Erythroblast (primary cell): ENCODE measurements at places on chromosomes 3 and 15.

DNA sequence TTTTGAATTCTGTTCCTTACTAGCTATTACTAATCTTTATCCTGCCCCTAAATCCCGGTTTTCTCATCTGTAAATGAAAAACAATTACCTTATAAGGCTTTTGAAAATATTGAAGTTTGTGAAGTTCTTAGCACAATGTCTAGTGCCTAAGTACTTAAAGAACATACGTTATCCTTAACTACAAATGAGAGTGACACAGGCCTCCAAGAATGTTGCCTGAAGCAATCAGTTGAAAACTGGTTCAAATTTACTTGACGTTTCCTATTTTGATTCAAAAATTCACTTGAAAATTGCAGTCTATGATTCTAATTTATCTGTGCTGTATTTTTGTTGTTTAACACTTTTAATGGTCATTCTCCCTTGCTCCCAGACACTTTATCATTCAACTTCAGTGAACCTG lies 3.2 kb downstream of the SENP7 start:
- no peak for DNase-seq

GRCh38 chr15:63615935-63616334 lies 18.7 kb downstream of the FBXL22 start:
- DNase-seq, result no peak

- DNase-seq, result no peak
Measured at GRCh38 chr3:160001850-160002623, 13.4 kb downstream of the IL12A start.

DNA sequence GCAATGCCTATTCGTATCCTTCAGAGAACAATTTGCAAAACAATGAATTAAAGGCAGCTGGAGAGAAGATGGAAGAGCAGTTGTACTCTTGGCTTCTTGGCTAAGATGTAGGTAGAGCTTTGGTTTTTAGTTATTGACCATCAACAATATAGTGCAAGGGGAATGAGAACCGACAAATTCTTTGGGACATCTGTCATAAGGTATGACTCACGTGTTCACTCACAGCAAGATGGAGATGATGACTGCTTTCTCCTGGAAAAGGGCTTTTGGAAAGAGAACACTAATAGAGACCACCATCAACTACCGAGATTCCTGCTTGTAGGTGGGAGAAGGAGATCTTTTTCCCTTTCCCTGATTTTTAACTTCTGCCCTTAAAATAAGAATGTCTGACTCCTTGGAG lies 234.9 kb downstream of the NTRK3 start:
- DNase-seq, result no peak

DNA sequence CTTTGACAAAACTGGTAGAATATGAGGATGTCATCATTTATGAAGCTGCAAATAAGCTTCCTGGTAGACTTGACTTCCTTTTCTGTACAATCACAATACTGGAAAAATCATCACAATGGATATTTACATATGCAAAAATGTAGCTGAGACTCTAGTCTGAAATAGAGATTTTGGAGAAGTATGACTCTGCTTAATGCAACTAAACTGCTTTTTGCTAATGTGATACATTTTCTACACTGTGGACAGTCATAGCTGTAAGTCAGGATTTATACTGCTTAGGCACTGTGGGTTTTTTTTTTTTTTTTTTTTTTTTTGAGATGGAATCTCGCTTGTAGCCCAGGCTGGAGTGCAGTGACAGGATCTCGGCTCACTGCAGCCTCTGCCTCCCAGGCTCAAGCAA lies 34.5 kb upstream of the ST3GAL6 start:
- DNase-seq, result no peak

DNA sequence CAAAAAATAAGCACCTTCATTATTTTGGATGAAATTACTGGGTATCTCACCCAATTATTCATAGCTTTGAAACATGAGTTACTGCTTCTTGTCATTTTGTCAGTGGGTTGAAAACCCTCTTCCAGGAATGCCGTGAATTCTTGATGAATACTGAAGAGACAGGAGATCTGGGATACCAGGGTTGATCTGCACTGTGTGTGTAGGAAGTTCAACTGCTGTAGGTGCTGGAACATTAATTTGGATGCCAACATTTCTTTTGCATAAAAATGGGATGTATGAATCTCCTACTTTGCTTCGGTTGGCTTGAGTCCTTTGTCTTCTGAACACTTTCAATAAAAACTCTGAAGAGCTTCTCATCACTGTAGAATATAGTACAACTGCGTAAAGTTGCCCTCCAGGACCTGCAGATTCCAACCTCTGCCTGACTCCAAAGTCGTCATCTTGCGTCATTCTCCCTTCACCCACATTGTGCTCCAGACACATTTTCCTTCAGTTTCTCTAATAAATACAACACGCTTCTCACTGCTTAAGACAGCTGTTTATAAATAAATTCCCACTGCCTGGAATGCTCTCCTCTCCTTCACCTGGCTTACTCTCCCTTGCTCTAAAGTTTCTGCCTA lies 312.7 kb upstream of the TGFBR2 start:
- no peak for DNase-seq

DNA sequence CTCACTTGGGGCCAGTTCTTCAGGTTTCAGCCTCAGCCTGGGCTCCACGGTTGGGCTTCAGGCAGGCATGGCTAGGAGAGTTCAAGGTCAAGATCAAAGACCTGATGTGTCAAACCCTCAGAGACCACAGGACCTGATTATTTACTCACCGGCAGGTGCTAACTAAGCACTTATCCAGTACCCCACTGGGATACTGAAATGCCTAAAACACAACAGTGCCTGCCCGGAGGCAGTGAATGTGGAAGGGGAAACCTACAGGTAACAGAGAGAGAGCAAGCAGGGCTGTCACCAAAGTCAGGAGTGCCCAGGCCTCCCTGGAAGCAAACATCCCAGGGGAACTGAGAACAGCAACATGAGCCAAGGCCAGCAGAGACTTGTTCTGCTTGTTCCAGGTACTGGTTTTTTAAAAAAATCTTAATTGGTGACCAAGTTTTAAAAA lies 6.7 kb downstream of the IDH2 start:
- DNase-seq, result no peak

DNA sequence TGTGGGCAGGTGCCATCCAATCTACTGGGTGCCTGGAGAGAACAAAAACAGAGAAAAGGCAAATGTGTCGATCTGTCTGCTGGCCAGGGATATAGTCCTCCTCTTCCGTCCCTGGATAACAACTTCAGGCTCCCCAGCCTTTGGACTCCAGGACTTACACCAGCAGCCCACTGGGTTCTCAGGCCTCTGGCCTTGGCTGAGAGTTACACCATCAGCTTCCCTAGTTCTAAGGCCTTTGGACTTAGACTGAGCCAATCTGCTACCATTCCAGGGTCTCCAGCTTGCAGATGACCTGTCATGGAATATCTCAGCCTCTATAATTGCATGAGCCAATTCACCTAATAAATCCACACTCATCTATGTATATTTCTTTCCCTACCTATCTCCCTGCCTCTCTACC lies 460.9 kb upstream of the ADAMTS9 start:
- DNase-seq, result no peak

GRCh38 chr15:81297603-81298575 lies 26.1 kb downstream of the STARD5 start:
- no peak for DNase-seq

DNA sequence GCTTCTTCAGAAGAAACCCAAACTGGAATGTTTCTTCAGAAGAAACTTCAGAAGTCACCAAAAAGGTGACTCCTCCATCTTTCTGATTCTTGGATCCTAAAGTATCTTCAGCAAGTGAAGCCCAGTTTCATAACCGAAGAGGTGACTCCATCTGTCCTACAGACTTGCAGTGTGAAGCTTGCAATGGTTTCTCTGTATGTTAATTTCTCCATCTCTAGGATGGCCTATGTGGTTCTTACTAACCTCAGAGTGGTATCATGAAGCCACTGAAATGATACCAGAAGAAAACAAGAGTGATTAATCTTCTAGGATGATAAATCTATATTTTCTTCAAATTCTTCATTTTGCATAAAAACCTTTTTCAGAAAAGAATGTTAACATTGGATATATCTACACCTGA lies 495 bp upstream of the AQP9 start:
- no peak for DNase-seq

- DNase-seq, result no peak
Measured at GRCh38 chr3:107323723-107324122, 53.5 kb upstream of the CCDC54 start.
